Lung (tissue), 17 donors: ENCODE measurements at places on chromosomes 1 and 21. TPM values are rescaled to one million over a fixed set of nuclear protein-coding genes. Genes with fewer than 3 reads are reported as not detected.

- no peak for DNase-seq
These were observed 428.2 kb downstream of the SMYD3 start for GRCh38 chr1:246078888-246079252.

GRCh38 chr1:185297982-185298381 is 19.1 kb downstream of the IVNS1ABP start:
- DNase-seq: no peak

- DNase-seq: no peak
These were observed 145.9 kb upstream of the ATP1B1 start for GRCh38 chr1:168960595-168960994.

Gene KIRREL1
- 41.8 TPM for total RNA-seq

DNA sequence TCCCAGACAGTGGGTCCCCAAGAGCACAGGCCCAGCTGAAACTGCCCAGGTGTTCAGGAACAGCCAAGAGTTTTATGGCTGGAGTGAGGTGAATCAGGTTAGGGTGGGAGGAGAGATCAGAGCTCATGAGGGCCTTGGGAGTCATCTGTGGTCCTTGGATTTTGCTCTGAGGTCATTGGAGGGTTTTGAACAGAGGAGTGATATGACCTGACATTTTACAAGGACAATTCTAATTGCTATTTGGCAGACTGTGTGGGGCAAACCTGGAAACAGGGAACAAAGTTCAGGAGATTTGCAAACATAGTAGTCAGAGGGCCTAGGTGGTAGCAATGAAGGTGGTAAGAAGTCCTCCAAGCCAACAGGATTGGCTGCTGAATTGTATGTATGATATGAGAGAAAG is 31.1 kb upstream of the LRRN2 start:
- no peak for DNase-seq

DNA sequence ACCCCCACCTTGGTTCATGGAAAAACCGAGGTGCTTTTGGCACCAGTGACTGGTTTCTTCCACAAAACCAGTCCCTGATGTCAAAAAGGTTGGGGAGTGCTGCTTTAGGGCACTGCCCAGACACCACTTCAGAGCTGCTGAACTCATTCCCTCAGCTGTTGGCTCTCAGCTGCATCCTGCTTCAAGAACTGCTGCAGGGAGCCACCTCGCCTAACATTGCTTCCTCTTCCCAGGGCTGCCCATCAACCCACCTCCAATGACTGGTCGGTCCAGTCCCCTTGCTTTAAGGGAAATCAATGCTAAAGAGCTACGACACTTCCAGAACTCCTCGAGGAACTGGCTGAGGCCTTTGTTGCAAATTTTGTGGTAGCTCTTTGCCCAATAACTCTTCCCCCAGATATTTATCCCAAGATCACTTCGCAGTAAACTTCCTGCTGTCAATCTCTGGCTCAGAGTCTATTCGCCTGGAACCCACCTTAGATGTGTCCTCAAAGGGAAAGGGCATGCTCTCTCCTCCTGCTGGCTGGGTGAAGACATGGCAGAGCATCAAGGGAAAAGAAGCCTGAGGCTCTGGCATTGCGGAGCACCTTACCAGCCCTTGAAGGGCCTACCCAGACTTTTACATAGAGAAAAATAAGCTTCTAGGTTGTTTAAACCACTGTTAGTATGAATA is 29.0 kb downstream of the C1orf52 start:
- no peak for DNase-seq
